MM.1S (cell line): ENCODE measurements at places on chromosomes 7 and 10.
A peak's percentile ranks its signal among the peaks of the same experiment; 100 is the strongest.

DNA sequence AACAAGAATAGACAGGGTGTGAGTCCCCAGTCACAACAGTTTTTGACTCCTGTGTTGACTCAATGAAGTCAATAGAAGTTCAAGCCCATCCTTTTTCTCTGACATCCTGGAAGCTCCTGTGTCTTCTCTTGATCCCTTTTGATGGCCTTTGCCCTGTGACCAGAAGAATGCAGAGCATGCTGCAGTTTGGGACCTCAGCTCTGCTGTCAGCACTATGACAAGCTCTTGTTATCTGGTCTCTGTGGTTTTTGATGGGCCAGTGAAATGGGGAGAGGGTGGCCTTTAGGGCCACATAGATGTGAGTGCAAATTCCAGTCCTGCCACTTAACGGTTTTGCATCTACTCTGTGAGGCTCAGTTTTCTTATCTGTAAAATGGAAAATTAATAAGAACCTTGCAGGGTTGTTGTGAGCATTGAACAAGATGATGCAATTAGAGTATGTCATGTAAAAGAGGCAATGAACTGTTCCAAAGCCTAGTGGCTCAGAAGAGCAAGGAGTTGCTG is 102.4 kb upstream of the IKZF1 start:
- DNase-seq = no peak

DNA sequence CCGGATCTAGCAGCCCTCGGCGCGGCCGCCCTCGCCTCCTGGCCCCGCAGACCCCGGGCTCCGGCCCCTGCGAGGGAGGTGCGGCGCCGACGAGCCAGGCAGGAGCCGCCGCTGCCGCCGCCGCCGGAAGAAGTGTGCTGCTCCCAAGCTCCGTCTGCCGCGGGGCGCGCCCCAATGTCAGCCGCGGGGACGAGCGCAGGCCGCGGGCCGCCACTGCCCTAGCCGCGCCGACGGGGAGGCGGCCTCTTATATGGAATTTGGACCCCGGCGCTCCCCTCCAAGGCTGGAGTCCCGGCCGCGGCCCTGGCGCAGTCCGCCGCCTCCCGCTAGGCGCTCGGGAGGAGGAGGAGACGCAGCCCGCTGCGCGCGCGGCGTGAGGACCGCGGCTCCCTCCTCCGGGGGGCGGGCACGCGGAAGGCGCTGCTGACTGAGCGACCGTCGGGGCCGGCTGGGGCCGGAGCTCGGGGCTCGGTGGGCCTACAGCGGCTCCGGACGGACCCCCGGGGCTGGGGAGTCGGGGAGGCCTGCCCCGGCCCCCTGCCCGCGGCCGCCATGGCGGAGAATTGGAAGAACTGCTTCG is at the start of gene TRIM8:
TSS of gene TRIM8 (plus strand) at position 414 of the 580 bp plus-strand sequence. CDS start at position 553, 139 bp downstream.
- DNase-seq = peak; percentile 66

- DNase-seq = no peak
Observed at GRCh38 chr10:1628757-1629156, 108.6 kb downstream of the ADARB2 start.

- no peak for DNase-seq
Observed at GRCh38 chr10:19063986-19064385, 15.4 kb downstream of the MALRD1 start.

GRCh38 chr10:121751191-121751760 is 153.0 kb upstream of the FGFR2 start:
- no peak for DNase-seq

DNA sequence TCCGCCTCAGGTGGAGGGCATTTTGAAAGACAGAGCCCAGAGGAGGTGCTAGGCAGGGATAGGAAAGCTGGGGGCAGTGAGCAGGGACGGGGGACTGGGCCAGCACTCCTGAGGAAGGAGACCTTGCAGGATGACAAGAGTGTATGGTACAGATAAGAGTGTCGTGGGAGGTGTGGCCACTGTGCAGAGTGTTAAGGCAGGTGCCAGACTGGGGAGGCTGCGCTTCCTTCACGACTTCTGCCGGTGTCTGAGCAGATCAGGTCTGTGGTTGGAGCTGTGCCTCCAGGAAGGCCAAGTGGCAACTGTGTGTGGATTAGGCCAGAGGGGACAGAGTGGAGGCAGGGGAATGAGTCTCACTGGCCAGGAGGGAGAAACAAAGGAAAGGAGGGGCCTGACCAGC is 161.7 kb downstream of the HIBADH start:
- no peak for DNase-seq

GRCh38 chr7:40644454-40645188 is 509.8 kb downstream of the SUGCT start:
- DNase-seq = peak; percentile 95

DNA sequence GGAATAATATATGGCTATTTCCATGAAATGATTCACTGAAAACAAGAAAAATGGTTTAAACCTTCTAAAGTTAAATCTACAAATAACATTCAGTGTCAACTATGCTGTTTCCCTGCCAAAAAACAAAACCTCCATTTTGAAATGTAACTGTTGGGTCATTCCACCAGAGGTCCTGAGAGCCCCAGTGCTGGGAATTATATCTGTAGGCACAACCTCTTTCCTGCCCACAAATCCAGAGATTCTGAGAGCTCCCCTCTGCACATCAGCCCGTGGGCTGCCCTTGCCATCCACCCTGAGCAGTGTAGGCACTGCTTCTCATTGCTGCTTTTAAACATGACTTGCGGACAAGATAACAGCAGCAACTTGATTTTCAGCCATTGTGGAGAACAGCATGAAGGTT is 198.6 kb downstream of the TMEM178B start:
- DNase-seq = no peak

GRCh38 chr10:132421847-132422751 is 25.1 kb downstream of the PWWP2B start:
- no peak for DNase-seq
